ENCODE measurements at places on chromosomes 13 and 19.

- no peak for DNase-seq
Observed at GRCh38 chr13:32262165-32262564, 53.0 kb downstream of the ZAR1L start.

GRCh38 chr13:26604784-26605545, 47.5 kb downstream of the WASF3 start:
- no peak for DNase-seq

DNA sequence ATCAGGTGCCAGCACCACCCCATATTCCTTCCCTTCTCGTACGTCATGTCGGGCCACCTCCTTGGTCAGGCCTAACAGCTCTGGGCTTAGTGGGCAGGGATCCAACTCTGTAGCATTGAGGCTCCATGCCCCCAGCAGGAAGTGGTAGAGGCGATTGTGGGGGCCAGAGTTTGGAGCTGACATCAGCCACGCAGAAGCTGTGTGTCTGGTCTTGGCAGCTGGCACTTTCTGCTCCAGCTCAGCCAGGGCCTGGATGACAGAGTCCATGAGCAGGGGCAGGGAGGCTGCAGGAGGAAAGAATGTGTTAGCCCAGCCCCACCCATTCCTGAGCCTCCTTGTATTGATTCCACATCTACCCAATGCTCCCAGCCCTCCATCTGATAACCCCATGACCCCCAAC, 3.0 kb downstream of the PGLYRP2 start:
- DNase-seq: no peak

- no peak for DNase-seq
Observed at GRCh38 chr19:30733826-30734550, 361.8 kb downstream of the ZNF536 start.

DNA sequence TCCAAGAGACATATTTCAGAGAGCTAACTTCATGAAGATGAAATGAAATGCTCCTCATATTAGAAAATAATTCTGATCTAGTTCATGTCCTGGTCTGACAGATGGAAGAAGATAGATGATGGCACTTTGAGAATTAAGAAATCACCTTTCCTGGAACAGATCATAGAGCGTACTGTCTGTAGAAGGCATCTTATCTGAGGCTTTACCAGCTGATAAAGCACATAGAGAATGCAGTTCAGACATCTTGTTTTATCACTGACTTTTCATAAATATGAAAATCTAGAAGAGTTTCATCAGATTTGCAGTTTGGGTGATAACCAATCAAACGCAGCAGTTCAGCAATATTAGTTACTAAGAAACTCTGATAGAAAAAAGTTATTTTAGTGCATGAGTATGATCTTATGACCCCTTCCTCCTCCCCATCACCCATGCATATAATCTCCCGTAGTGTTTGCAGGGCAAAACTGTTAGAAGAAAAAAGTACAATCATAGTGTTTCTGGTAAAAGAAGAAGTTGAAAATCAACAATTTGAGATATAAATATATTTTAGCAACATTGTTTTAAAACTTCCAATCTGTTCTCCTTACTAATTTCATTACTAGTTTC, 585.2 kb downstream of the PCDH9 start:
- no peak for DNase-seq

GRCh38 chr13:93147298-93147645, 79.3 kb upstream of the GPC6 start:
- DNase-seq: no peak

- no peak for DNase-seq
Observed at GRCh38 chr13:24196593-24197197, 36.2 kb downstream of the SPATA13 start.

- DNase-seq: no peak
Observed at GRCh38 chr13:94559222-94559795, 36.6 kb downstream of the TGDS start.

DNA sequence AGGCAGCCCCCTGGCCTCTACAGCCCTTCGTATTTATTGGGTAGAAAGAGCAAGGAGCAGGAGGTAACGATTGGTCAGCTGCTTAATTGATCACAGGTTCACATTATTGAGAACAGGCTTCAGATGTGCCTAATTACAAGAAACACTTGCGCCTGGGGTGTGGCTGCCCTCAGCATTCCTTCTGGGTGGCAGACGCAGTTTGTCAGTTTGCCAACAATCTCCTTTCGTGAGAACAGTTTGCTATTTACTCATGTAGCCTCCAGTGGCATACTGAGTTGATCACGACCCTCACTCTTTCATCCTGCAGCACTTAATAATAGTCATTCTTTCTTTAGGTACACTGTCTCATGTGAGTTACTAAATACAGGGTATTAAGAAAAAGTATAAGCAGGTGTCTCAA, 985.6 kb downstream of the SLITRK5 start:
- DNase-seq: no peak

DNA sequence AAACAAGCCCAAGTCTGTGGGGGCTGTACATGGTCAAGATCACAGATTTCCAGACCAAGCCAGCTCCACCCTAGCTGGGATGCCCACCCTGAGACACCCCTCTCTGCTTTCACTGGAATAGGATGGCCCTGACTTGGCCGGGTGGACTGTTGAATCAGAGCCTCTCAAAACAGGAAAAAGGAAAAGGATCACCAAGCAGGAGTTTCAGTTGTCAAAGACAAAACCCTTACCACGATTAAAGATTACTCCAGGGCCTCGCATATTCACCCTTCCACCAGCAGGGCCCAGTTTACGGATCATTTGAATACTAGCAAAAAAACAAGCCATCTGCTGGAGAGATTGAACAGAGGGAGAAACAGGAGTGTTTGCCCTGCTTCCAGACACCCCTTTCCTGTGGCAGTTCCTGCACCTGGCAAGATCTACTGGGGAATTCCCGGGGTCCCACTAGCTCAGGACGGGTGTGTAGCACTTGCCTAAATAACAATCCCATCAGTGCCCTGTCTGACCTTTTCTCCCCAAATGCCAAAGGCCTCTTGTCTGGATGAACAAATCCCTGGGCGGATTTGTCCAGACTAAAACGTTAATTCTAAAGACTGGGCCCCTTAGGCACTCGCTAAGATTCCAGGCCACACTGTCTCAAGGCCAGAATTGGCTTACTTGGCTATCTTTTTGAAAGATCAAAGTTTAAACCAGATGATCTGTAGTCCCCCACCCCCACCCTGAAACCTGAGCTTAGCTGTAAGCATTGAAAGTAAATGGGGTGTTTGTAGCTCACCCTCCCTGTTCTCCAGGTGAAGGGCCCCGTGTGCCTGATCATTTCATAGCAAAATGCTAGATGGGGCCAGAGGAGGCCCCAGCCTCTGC, 38.4 kb downstream of the ACTN4 start:
- peak; percentile 70 for DNase-seq

DNA sequence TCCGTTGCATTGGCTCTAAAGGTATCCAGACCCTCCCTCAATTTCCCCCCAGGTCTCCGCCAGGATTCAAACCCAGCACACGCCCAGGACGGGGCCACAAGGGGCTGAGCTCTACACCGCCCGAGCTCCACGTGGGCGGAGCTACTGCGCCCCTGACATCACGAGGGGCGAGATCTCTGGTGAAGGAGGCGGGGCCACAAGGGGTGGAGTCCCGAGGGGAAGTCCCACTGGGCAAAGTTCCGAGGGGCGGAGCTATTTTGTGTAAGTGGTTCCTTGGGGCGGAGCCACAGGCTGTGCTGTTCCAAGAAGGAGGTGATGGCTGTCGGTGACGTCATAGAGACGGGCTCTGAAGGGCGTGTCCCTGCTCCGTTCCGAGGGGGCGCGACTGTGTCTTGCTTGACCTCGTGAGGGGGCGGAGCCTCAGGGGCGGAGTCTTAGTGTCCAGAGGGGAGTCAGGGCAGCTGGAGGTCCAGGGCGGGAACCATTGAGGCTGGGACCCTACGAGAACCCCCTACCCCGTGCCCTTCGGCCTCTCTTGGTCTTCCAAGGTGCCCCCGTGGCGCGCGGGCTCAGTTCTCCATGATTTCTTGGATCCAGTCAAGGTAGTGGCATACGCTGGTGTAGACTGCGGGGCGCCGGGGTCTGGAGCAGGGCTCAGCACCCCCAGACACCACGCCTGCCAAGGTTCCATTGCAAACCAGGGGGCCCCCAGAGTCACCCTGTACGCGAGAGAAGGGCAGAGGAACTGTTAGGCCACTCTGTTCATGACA, 1.3 kb upstream of the KLK8 start:
- peak; percentile 2 for DNase-seq

- peak; percentile 1 for DNase-seq
Observed at GRCh38 chr13:103437651-103438050, 371.4 kb upstream of the SLC10A2 start.

GRCh38 chr13:100440751-100441425, 147.7 kb downstream of the GGACT start:
- peak; percentile 85 for DNase-seq

DNA sequence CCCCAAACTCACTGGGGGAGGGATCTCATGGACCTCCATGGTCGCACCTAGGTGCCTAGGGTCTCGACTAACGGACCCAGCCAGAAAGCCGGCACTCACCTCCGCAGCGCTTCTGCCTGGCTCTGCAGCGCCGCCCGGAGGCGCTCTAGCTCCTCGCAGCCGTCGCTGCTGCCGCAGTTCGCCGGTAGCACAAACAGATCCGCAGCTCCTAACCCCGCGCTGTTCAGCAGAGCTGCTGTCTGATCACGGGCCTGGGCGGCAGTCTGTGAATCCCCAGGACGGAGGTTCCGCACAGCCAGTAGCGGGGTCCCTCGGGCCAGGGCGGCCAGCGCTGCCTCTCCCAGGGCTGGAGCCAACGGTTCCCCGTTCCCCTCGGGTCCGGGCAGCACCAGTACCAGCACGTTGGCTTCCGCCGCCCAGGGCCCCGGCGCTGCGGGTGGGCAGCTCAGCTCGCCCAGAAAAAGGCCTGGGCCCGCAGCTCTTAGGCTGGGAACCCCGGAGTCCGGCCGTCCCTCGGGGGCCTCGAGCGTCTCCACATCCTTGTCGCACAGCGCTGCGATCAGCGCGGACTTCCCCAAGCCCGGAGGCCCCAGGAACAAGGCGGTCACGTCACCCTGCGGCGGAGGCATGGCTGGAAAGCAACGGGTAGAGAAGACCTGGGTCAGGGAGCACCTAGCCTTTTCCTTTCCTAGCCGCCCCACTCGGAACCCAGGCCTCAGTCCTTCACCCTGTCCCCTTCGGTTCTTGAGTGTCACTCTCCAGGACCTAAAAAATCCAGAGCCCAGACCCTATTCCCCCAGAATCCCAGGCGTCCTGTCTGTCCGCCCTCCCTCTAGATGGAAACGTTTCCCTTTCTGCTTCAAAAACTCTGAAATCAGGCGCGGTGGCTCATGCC, 977 bp downstream of the IRGQ start:
- peak; percentile 46 for DNase-seq

DNA sequence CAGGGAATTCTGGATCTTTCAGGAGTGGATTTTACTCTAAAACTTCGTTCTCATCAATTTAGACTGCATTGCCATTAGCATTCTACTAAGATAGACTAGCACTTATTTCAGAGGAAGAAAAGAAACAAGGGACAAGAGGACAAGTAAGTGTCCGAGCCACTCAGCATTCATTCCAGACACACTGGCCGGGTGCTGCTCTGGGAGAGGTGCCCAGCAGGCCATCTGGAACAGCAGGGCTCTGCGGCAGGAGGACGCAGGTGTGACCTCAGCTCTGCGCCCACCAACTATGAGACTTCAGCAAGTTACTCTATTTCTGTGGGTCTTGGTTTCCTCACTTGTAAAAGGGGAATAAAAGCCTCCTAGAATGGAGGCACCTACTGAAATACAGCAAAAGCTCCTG, 4.2 kb downstream of the EPS15L1 start:
- no peak for DNase-seq

DNA sequence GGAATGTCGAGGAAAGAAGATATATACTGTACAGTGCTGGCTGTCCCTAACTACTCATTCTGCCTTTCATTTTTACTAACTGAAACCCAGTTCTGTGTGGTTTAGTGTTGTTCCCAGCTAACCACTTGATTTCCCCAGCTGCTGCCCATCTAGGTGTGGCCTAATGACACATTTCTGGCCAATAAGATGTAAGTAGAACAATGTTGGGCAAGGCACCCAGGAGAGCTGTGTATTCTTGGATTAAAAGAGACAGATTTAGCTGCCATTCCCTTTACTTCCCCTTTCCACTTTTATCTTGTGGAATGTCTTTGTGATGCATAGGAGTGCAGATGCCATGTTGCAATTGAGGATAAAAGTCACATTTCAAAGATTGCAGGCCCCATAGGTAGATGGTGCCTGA, 28.3 kb upstream of the PCDH9 start:
- no peak for DNase-seq

DNA sequence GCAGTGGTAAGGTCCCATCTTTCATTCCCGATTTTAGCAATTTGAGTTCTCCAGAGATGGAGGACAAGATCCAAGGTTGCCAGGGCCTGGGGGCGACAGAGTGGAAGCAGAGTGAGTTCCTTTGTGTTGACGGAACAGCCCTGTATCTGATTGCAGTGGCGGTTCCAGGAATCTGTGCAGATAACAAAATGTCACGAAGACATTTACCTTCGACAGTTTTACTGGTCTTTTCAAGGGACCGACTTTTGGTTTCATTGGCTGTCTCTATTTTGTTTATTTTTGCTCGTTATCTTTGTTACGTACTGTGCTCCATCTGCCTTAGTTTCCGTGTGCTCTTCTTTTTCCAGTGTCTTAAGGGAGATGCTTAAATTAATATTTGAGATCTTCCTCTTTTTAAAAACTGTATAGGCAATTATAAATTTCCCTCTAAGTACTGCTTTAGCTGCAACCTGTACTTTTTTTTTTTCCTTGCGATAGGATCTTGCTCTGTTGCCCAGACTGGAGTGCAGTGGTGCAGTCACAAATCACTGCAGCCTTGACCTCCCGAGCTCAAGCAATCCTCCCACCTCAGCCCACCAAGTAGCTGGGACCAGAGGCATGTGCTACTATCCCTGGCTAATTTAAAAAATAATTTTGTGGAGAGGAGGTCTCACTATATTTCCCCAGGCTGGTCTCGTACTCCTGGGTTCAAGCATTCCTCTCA, 23.2 kb downstream of the KDM4B start:
- no peak for DNase-seq

- no peak for DNase-seq
Observed at GRCh38 chr19:38370299-38370698, 4.1 kb upstream of the PSMD8 start.

- DNase-seq: peak; percentile 65
Observed at GRCh38 chr13:30744056-30744680, 8.8 kb downstream of the ALOX5AP start.

- no peak for DNase-seq
Observed at GRCh38 chr13:101707659-101708058, 255.2 kb downstream of the ITGBL1 start.

DNA sequence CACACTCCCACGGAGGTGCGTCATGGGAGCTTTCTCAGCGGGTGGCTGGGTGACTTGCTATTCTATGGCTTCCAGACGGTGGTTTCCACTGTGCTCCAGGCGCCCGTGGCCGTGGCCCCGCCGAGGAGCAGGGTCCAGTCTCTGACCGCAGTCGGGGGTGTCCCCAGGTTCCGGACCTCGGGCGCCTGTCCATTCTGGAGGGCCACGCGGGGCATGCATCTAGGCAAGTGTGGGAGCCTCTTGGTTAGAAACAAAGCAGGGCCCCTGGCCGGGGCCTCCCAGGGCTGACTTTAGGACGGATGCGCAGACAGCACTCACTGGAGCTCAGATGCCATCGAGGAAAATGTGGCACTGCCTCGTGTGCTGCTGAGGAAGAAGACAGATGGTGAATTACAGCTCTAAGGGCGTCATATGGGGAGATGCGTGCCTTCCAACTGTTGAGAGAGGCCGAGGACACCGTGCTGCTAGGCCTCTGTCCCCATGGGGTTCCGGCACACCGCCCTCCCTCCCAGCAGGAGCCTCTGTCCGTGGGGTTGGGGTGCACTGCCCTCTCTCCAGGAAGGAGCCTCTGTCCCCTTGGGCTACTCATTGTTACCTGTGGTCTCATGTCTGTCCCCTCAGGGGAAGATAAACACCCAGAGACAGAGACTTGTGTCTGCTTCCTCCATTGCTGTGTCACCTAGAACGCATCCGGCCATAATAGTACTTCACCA, 38.1 kb downstream of the TMEM255B start:
- DNase-seq: no peak
